ENCODE measurements at places on chromosomes 5 and 9.
A peak's percentile ranks its signal among the peaks of the same experiment; 100 is the strongest.

DNA sequence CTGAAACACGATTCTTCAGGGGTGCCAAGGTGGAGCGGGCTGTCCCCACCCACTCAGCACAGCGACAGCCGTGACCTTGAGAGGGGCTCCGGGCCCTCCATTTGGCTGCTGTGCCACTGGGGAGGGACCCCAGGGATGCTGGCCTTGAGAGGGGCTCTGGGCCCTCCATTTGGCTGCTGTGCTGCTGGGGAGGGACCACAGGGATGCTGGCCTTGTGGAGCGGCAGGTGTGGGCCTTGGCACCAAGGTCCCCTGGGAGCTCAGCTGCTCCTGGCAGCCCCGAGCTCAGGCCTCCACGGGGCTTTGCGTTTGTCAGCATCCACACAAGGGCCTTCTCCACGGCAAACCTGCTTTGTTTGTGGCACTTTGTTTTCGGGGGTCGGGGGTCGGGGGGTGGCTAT, 137.6 kb upstream of the LPCAT1 start:
- DNase-seq: no peak

GRCh38 chr5:76617675-76618074, 5.5 kb downstream of the F2RL2 start:
- no peak for DNase-seq

DNA sequence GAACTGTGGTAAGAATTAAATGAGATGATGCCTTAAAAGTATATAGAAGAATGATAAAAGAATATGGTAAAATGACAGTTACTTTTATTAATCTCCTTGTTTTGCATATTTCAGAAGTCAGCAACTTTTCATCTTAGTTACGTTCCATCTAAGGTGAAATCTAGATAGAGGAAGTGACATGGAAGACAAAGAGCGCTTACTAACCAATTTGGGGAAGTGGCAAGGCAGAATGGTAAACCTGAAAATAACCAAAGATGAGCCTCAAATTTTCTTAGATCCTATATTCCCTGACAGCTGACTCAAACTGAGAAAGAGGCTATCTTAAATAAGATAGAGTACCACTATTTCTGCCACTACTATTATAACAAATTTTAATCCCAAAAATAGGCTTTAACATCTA, 52.5 kb downstream of the FGF10 start:
- DNase-seq: no peak

GRCh38 chr9:120937596-120937995, 11.0 kb upstream of the TRAF1 start:
- no peak for DNase-seq

DNA sequence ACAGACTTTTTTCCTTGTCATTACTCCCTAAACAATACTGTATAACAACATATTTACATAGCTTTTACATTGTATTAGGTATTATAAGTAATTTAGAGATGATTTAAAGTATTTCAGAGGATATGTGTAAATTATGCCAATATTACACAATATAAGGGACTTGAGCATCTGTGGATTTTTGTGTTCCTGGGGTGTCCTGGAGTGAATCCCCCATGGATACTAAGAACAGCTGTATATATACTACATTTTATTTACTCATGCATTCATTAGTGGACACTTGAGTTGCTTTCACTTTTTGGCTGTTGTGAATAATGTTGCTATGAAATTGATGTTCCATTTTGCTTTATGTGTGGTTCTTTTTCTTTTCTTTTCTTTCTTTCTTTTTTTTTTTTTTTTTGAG, 348.8 kb downstream of the SH3GL2 start:
- DNase-seq: no peak

DNA sequence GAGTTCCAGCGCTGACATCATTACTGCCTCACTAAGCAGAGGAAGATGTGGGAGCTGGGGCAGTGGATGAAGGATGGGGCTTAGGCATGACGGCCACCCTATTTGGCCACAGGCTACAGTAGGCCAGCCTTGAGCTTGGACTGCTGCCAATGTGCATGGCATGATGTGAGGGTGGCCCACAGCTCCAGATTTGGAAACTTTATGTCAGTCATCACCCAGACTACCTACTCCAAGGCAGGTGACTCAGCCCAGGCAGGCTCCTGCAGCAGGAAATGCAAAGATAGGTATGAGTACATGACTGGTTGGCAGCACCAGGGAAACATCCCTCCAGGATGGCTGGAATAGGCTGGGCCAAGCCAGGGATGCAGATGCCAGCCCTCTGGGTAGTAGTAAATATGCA, 303.6 kb downstream of the SPOCK1 start:
- no peak for DNase-seq

GRCh38 chr5:54150841-54151240, 159.5 kb downstream of the ARL15 start:
- DNase-seq: no peak

- DNase-seq: no peak
Observed at GRCh38 chr5:120926471-120926870, 462.4 kb downstream of the PRR16 start.

- DNase-seq: no peak
Observed at GRCh38 chr9:80707120-80707519, 982.2 kb downstream of the TLE1 start.

- DNase-seq: no peak
Observed at GRCh38 chr9:19700699-19701098, 88.1 kb downstream of the SLC24A2 start.

- DNase-seq: no peak
Observed at GRCh38 chr9:114790521-114790920, 15.3 kb downstream of the TNFSF15 start.

DNA sequence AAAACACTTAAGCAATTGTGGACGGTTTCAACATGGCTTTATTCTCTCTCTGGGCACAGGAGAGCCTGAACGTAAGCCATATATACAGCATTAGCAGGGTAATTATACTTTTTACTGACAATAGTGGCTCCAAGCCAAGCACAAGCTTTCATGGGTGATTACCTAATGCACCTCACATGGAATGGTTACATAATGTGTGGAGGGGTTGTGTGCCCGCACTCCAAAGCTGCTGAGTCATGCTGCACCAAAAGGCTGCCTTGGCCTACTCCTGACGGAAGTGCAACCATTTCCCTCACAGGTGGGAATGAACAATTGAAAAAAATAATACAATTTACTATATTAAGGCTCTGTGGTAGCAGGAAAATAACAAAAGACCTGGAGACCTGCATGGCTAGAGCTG, 86.5 kb upstream of the ATP10B start:
- no peak for DNase-seq

- no peak for DNase-seq
Observed at GRCh38 chr5:156670615-156671014, 179.5 kb upstream of the PPP1R2B start.

GRCh38 chr5:158165647-158166046, 306.7 kb upstream of the CLINT1 start:
- DNase-seq: no peak

GRCh38 chr9:84278130-84278529, 62.4 kb downstream of the SLC28A3 start:
- no peak for DNase-seq

GRCh38 chr9:27537027-27537435, 7.4 kb upstream of the MOB3B start:
- DNase-seq: no peak

- DNase-seq: peak; percentile 58
Observed at GRCh38 chr5:131379723-131380122, 115.9 kb downstream of the CDC42SE2 start.

DNA sequence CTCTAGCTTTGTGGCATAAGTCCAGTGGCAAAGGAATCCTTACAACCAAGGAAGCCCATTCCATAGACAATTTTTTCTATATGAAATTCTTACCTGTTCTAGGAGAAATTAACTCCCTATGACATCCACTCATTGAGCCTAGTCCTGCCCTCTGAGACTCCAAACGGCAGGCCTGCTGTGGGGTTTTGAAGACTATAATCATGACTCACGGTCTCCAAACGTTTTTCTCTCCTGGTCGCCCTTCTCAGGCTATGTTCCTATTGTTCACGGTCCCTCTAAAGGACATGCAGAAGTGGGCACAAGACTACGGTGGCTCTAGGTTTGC, 611 bp downstream of the EXOSC3 start:
- no peak for DNase-seq

- no peak for DNase-seq
Observed at GRCh38 chr9:70382709-70383605, 31.5 kb downstream of the KLF9 start.

- DNase-seq: no peak
Observed at GRCh38 chr5:159061834-159062474, 37.8 kb downstream of the EBF1 start.

- DNase-seq: no peak
Observed at GRCh38 chr5:144710637-144711036, 540.0 kb downstream of the KCTD16 start.

GRCh38 chr5:1059884-1060263, 51.3 kb downstream of the NKD2 start:
- no peak for DNase-seq

- no peak for DNase-seq
Observed at GRCh38 chr5:96823900-96824380, 16.2 kb upstream of the ERAP1 start.

GRCh38 chr5:82218374-82219156, 59.6 kb downstream of the RPS23 start:
- DNase-seq: no peak

DNA sequence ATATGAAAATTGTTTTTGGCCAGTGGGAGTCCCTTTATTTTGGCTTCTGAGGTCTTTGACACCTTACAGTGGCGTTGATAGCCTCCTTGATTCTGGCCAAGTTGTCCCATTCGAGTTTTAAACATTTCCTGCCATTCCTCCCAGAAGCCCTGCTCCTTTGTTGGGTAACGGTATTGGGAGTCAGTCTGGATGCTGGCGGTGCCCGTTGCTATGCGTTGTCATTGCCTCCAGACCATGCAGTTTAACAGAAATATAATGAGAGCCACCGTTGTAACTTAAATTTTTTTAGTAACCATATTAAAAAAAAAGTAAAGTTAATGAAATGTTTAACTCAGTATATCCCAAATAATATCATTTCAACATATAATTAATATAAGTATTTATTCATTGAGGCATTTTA, 35.0 kb downstream of the GALNT12 start:
- DNase-seq: no peak

DNA sequence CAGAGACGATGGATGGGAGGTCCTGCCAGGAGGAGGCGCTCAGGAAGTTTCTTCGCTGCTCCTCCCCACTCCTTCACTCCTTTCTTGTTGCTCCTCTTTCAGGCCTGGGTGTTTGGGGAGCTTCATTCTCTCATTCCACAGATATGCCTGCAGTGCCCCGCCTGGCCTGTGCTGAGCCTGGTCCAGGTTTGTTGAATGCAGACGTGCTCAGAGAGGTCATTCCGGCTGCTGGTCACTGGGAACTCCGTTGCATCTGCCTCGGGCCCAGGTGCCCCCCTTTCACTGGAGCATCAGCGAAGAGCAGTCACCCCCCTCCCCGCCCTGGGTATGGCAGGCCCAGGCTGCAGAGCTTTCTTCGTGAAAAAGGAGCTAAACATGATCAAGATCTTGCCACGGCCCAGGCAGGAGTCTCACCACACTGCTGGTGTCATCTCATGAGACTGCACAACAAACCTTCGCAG, 15.5 kb downstream of the SURF6 start:
- no peak for DNase-seq

GRCh38 chr5:143142596-143143435, 260.7 kb downstream of the NR3C1 start:
- DNase-seq: no peak

DNA sequence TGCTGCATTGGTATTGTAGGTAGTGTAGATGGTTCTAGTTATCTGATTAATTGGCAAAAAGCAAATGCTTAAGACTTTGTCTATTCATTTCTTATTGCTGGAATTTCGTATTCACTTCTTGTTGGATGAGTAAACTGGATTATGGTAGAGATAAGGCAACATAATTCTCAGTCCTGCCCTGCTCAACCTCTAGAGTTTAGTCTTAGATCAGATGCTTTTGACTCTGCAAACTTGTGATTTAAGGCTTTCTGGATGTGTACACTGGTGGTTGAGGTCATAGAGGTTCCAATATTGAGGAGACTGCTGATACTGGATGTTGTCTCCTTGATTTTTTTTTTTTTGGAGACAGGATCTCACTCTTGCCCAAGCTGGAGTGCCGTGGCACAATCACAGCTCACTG, 35.0 kb downstream of the KIF2A start:
- no peak for DNase-seq

DNA sequence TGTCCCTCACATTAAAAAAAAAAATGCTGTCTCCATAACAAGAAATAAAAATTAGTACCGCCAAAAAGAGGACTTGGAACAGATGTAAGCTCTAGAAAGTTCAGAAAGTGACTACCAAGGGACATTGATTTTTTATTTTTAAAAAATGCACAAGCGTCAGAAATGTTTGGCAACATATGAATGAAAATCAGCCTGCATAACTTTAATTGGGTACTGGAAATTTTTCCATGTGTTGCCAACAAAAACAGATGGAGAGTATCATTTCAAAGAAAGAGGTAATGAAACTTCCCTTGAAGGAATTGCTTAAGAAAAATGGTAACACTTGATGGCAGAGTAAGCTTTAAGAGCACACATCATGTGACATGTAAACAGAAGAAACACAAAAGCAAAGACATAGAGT, 47.2 kb downstream of the OR2K2 start:
- no peak for DNase-seq

Measured in stimulated activated CD4-positive, alpha-beta T cell treated with anti-CD3 and anti-CD28 coated beads, Interleukin-4, amount 100 ng/mL, for 1 hour (primary cell).